Aorta (tissue), 5 donors: ENCODE measurements at places on chromosomes 4 and X. TPM values are rescaled to one million over a fixed set of nuclear protein-coding genes. Genes with fewer than 3 reads are reported as not detected.

DNA sequence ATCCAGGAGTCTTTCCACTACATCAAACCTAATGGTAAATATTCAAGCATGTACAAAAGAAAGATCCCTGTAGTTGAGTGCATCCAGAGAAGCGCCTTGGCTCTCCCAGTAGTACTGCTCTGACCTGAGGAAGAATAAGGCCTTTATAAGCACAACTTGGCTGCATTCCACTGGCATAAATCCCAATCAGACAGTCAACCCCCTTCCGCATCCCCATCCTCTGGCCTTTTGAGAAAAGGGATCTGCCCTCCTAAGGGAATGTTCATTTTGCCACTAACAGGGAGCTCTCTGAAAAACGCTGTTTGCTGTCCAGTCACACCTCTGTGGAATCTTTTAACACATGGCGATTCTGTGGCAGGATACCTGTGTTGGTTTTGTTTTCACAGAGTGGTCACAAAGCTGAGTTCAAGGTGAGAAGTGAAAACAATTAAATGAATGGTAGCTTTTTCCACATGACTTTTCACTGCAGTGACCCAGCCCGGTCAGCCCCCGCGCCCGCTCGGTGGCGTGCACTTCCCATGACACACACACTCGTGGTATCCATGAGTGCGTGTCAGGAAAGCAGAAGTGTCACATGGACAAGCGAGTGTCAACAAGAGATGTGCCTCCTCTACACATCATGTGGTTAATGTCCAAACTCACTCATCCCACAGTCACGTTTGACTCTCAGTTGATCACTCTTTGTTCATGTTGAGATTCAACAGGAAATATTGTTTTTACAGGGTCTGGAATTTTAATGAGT lies 112.2 kb upstream of the ENPP6 start:
- DNase-seq, result no peak

DNA sequence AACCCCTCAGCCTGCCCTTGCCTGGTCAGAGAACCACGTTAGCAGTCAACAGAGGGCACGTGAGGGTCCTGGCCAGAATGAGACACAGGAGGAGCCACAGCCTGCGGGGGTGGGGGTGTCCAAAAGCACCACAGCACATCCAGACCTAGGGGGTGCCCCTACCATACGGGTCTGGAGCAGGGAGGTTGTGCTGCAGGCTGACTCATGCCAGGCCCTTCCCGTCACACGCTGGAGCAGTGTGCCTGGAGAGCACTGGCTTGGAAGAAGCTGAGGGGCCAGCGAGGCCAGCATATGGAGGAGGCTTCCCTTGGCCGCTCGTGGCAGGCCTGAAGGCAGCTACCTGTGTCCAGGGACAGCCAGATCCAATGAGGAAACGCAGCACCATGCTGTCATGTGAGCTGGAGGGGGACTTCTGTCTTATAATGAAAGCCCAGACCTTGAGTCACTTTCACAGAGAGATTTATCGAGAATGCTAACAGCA lies 1.5 kb upstream of the IRAK1 start:
- DNase-seq, result no peak

GRCh38 chrX:147322496-147322895 lies 508.0 kb upstream of the CXorf51A start:
- no peak for DNase-seq

Gene NXF2
- total RNA-seq, result not detected

Gene XAGE2
- total RNA-seq, result not detected

Gene GCNA
- total RNA-seq, result 4.8 TPM

DNA sequence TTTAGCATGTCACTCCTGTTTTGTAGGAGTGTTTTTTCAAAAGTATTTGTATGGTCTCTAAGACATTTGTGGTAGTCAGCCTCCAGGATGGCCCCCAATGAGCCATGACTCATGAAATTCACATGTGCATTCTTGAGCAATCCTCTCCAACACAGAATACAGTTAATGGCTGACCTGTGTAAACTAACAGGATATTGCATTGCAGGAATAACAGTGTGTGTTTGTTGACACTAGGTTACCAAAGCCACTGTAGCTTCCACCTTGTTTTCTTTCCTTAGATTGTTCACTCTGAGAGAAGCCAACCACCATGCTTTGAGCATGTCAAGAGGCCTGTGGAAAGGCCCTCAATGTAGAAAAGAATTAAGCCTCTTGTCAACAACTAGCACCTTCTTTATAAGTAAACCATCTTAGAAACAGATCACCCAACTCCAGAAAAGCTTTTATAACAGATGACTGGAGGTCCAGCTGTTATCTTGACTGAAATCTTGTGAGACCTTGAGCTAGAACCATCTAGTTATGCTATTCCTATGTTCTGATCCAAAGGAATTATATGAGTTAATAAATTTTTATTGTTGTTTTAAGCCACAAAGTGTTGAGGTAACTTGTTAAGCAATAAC lies 28.5 kb downstream of the TBCK start:
- no peak for DNase-seq

GRCh38 chr4:38166082-38166481 lies 205.9 kb downstream of the PTTG2 start:
- no peak for DNase-seq

Gene FAM9B
- total RNA-seq, result not detected

- DNase-seq, result no peak
Observed at GRCh38 chr4:156838761-156839160, 132.8 kb downstream of the PDGFC start.

- no peak for DNase-seq
Observed at GRCh38 chr4:101415962-101416361, 68.6 kb upstream of the PPP3CA start.

DNA sequence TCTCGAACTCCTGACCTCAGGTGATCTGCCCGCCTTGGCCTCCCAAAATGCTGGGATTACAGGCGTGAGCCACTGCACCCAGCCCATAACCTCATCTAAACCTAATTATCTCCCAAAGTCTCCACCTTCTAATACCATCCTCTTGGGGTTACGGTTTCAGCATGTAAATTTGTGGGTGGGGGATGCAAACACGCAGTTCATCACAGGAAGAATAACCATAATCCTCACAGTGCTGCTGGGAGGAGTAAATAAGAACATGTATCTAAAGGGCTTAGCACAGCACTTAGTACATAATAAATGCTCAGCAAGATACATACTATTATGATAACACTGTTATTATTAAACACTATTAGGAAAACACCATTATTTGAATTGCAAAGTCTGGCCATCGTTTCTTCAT lies 116.4 kb downstream of the CORIN start:
- no peak for DNase-seq

GRCh38 chrX:123392921-123393320 lies 208.8 kb downstream of the GRIA3 start:
- no peak for DNase-seq

DNA sequence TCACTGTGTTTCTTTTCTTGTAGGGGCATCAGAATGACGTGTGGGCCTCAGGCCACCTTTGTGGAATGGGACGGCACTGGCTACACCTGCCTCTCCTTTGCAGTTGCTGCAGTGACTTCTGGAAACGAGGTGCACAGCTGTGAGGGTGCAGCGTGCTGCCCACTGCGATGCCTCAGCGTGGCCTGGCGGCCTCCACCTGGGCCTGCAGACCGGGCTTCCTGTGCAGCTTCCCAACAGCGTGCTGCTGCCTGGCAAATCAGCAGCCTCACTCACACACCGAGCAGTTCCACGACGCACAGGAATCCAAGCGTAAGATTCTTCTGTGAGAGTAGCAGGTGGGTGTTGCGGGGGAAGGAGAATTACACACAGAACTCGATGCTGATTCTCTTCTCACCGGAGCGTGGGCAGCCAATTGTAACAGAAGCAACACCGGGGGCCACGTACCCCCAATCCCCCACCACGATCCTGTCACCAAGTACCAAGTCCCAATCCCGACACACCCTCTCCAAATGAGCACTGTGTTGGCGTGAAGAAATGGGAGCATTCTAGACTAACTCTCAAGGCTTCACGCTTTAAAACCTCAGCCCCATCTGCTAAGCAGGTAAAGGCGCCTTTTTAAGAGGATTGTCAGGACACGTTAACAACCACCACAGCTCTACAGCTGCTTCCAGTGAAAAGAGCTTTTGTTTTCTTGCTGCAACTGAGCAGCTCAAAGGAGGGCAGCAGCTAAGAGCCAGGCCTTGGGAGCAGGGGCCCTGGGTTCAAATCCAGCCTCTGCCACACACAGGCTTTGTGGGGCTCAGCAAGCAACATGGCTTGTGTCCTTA lies 16.9 kb downstream of the WDR1 start:
- DNase-seq, result no peak

Gene TREX2
- total RNA-seq, result 4.5 TPM

DNA sequence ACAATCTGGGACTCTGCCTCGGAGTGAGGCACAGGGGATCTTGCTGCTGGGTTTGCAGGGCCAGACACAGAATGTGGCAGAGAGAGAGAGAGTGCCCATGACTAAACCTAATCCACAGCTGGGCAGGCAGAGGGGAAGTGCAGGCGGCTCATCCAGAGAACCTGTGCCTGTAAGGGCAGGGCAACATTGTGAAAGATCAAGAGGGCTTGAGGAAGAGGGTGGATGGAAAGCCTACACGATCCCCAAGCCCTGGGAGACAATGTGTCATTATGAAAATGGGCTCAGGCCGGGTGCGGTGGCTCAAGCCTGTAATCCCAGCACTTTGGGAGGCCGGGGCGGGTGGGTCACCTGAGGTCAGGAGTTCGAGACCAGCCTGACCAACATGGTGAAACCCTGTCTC lies 40.6 kb upstream of the TENM3 start:
- no peak for DNase-seq

DNA sequence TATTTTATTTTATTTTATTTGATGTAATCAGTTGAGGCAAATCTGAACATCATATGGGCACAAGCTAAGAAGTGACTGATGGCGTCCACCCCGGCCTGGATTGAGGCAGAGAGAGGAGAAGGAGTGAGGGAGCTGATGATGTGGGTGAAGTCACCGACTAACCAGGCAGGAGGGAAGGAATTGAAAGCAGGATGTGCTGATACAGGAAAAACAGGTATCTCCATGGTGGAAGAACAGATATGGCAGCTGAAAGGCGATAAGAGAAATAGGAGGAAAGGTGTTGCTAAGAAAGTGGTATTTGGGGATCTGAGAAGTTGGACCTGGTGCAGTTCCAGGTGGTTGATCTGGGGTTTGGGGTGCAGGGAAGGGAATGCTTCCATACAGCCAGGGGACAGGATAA lies 37.6 kb upstream of the GYPB start:
- no peak for DNase-seq

DNA sequence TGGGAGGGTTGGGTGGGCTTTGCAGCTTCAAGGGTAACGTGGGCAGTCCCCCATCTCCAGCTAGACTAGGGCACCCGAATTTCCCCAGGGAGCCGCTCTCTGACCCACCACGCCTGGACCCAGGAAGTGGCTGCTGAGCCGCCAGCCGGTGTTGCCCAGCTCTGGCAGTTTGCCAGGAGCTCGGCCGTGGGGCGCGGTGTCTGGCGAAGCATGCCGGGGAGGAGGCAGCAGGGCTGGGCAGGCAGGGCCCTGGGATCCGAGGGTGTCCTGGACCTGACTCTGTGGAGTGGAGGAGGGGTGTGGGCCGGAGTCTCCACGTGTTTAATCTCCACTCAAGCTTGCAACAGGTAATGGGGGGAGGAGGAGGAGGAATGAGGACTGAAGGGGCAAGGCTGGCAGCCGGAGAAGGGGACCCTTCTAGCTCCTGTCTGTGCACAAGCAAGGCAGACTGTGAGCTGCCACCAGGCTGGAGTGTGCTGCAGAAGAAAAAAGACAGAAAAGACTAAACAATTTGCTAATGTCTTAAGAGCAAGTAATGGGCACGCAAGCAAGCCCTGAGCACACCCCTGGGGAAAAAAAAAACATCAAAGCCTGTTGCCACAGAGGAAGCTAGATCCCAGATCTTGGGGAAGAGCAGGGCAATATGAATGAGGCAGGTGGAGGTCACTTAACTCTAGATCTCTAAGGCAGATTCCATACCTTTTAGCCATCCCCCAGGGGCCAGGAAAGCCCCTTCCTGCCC lies 2.4 kb downstream of the LONRF3 start:
- DNase-seq, result peak; percentile 74

Gene SLC9A6
- total RNA-seq, result 17.2 TPM

DNA sequence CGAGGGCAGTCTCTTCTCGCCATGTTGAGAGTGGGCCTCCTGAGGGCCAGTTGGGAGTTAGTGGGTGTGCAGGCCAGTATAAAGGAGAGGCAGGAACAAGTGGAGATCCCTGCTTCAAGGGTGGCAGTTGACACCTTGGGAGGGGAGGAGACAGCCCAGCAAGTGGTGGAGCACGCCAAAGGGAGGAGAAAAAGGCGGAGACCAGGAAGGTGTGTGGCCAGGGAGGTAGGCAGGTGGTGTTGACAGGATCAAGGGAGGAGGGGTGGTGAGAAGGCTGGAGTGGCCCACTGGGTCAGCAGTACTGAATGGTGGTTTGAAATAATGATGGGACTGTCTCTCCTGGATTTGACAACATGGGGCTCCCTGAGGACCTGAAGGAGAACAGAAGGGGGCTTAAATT lies 32.6 kb downstream of the ZNF185 start:
- peak; percentile 29 for DNase-seq

GRCh38 chr4:40782876-40783275 lies 33.1 kb downstream of the NSUN7 start:
- no peak for DNase-seq

DNA sequence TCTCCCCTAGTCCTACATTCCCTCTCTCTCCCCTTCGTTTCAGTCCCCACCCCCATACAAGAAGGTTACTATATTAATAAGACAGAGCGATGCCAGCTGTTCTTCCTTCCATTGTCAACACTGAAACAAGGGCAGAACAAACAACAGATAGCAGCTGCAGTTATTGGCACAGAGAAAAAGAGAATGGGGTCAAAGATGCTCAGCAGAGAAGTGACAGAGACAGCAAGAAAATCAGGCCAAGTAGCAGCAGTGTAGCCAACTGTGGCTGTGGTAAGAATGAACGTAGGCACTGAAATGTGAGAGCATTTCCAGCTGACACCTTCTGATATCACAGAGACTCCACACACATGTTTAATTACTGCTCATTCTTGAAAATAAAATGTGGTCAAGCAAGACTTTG lies 641.8 kb downstream of the FSTL5 start:
- DNase-seq, result no peak

Gene HSFX2
- total RNA-seq, result not detected

GRCh38 chrX:129557844-129558480 lies 17.9 kb downstream of the OCRL start:
- no peak for DNase-seq

DNA sequence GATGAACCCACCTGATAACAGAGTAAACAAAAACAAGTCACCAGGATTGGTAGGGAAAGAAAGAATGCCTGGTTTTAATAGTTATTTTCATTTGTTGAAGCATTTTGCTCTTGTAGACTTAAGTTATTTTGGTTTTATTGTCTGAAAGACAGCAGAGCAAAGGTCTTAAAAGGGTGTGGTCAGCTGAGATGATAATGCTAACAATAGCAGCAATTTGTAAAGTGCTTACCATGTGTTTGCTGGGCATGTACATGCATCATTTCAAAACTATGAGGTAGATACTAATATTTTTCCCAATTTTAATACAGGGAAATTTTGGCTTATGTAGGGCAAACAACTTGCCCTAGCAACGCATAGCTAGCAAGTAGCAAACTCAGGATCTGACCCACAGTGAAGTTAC lies 46.8 kb upstream of the SLC10A4 start:
- DNase-seq, result no peak

GRCh38 chr4:41748074-41748570 lies 403 bp downstream of the PHOX2B start:
- DNase-seq, result no peak
